ENCODE measurements at places on chromosomes 7 and 10. TPM values are rescaled to one million over a fixed set of nuclear protein-coding genes. Genes with fewer than 3 reads are reported as not detected.

CDK1 gene
- 3.1 TPM for total RNA-seq

CRYGN gene
- 0.84 TPM for total RNA-seq

AZGP1 gene
- 0.63 TPM for total RNA-seq

CDC14C gene
- total RNA-seq, result not detected

ZNF518A gene
- 18.7 TPM for total RNA-seq

ADAMTS14 gene
- total RNA-seq, result 0.62 TPM

TUBB8 gene
- not detected for total RNA-seq

PNLIPRP2 gene
- total RNA-seq, result not detected

AEBP1 gene
- 856 TPM for total RNA-seq

SYT15B gene
- total RNA-seq, result 15.9 TPM

HHEX gene
- total RNA-seq, result 11.5 TPM

FAM25C gene
- not detected for total RNA-seq

SLC39A12 gene
- 0.32 TPM for total RNA-seq

DNA sequence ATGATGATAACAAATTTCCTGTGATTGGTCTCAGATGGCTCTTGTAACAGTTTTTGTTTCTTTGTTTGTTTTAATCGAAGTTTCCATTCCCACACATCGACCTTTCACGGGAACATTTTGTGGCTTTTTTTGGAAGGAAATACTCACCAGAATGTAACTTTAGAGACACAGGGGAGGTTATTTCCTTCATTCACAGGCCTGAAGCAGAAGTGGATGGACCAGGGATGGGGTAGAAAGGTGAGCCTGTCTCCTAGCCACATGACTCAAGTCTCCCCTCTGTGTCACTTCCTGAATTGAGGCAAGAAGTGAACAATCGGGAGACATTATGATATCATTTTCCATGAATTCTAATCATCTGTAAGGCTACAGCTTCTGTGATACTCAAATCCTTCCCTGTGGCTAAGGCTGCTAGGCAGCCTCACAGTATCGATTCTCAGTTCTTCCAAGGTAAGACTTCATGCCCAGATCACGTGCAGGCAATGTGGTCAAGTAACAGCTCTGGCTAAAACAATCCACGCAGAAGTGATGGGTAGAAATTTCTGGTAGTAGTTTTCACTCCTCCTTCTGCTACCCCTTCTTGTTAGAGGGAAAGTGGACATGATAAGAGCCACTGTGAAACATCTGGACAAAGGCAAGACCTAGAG lies 203.9 kb upstream of the NEBL start:
- no peak for DNase-seq

DNA sequence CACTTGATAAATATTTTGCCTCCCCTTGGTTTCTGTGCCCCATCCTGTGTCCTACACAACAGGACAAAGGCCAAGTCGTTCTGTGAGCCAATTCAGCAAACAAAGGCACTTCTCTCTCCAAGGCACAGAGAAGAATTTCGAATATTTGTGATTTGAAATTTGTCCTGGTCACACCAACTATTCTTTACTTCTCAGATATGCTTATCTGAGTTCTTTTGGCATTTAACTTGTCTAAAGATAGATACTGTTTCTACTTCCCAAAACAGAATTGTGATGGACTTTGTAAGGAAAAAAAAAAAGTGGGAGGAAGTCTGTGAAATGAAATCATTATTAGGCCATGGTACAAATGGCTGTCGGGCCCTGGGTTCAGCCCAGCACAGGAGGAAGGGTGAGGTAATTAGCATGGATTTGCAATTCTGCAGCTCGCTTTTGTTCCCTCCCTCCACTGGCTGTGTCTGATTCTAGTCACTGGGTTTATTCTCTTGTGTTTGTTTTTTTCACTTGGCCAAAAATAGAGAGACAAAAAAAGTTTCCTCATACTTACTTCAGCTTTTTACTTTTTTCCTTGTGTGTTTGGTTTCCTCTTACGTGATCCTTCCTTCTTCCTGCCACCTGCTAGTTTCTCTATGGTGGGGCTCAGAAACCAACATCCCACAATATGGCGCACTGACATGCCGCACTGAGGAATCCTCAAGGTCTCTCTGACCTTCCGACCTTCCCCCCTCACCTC lies 108.2 kb upstream of the MKLN1 start:
- peak; percentile 81 for DNase-seq

- DNase-seq, result no peak
Observed at GRCh38 chr10:83541046-83541445, 598.3 kb upstream of the GHITM start.

- no peak for DNase-seq
Observed at GRCh38 chr7:24959735-24960485, 20.1 kb downstream of the OSBPL3 start.

DNA sequence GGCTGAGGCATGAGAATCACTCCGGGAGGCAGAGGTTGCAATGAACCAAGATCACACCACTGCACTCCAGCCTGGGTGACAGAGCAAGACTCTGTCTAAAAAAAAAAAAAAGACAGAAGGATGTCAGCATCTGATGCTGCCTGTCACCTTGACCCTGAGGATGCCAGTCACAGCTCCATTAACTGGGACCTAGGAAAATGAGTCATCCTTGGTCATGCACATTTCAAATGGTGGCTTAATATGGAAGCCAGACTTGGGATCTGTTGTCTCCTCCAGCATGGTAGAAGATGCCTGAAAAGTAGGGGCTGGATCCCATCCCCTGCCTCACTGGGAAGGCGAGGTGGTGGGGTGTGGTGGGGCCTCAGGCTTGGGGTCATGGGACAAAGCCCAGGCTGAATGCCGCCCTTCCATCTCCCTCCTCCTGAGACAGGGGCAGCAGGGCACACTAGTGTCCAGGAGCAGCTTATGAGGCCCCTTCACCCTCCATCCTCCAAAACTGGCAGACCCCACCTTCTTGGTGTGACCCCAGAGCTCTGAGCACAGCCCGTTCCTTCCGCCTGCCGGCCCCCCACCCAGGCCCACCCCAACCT lies 1.3 kb downstream of the NOS3 start:
- no peak for DNase-seq

GRCh38 chr10:3897156-3897555 lies 112.1 kb upstream of the KLF6 start:
- DNase-seq, result no peak

- no peak for DNase-seq
Observed at GRCh38 chr7:41699516-41699915, 3.4 kb downstream of the INHBA start.

GRCh38 chr7:155583636-155584035 lies 37.3 kb upstream of the CNPY1 start:
- no peak for DNase-seq

DNA sequence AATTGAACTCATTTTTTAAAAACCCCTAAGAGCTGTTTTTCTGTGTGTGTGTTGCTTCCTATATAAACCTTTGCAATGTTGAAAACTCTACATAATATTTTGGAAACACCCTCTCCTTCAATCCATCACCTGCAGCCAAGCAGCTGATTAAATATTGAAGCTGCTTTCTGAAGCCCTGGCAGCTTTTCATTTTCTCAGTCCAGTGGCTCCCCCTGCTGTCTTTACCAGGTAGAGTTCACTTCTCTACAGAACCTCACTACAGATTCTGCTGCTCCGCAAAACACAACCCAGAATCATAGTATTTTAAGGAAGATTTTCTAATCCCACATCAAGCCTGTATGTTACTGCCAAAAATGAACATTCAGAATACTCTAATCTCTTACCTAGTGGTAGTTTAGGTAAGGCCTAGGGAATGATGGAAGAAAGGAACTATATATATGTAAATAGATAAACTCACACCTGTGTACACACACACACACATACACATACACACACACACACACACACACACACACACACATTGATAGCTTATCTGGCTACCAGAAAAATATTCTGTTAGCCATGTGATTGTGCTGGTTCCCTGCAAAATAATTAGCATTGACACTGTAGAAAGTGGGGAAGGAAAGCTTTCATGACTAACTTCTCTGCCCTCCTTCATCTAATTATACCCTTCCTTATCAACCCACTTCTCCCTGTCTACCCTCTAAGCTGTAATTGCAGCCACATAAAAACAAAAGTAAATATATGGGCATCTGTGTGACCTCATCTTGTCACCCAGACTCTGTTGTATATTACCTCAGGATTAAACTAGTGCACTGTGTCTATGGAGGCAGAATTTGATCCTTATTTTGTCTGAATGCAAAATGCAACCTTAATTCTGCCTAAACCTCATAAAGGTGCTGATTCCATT lies 229.5 kb upstream of the FZD1 start:
- DNase-seq, result peak; percentile 42

GRCh38 chr10:17216217-17216900 lies 11.7 kb upstream of the VIM start:
- DNase-seq, result no peak

DNA sequence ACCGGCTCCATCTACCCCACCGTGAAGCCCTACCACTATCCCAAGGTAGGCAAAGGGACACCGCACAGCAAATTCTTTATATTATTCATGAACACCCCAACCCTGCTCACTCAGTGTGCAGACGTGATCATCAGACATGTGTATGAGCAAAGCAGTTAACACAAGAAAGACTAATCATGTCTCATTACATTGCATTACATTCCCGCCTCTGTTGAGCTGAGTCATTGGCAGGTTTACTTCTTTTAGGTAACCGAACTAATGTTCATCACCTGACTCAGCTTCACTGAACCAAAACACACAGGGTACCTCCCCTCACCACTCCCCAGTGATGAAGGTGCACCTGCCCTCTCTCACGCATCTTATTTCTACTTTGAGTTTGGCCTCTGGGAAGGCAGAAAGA lies 233.4 kb downstream of the PAXIP1 start:
- DNase-seq, result no peak

DNA sequence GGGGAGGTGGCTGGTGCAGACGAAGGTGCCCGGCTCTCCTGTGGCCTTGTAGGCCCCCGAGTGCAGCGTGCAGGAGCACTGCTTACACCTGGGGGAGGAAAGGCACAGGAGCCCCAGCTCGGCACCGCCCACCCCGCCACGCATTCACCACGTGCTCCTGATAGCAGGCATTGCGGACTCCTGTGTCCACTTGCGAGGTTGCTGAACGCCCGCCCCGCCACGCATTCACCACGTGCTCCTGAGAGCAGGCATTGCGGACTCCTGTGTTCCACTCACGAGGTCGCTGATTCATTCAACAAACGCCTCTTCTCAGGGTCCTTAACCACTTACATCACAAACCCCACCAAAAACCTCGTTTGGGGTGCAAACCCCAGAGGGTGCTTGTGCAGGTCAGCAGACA lies 13.9 kb downstream of the MICALL2 start:
- DNase-seq, result no peak

- no peak for DNase-seq
Observed at GRCh38 chr10:131273476-131273875, 38.0 kb downstream of the TCERG1L start.

DNA sequence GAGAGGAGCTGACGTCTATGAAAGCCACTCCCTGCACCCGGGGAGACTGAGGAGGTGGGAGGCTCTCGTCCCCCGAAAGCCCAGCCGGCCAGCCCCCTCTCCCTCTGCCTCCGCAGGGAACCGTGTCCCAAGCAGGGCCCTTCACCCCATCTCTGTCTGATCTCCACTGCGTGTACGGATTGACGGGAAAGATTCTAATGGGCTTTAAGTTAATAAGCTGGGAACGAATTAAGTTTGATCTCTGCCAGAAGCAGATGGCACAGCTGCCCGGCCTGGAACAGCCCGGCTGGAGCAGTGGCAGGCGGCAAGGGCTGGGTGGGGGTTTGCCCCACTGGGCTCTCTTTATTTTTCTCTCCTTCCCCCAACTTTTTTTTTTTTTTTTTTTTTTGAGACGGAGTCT lies 6.1 kb upstream of the SLC29A4 start:
- no peak for DNase-seq

DNA sequence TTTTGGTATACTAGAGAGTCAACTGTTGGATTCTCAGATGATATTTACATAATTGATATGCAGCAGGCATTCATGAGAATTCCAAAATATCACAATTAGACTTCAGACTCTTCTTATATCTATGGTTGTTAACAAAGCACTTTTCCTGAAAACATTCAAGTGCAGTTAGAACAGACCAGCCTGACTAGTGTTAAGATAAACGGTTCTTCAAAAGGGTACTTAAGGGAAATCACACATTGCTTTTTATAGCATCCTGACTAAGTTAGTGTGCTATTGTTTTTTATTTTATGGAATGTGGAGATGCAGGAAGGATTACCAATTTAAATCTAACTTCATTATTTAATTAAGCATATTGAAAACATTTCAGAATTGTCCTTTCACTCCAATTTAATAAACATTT lies 405.1 kb downstream of the PLXDC2 start:
- DNase-seq, result no peak

DNA sequence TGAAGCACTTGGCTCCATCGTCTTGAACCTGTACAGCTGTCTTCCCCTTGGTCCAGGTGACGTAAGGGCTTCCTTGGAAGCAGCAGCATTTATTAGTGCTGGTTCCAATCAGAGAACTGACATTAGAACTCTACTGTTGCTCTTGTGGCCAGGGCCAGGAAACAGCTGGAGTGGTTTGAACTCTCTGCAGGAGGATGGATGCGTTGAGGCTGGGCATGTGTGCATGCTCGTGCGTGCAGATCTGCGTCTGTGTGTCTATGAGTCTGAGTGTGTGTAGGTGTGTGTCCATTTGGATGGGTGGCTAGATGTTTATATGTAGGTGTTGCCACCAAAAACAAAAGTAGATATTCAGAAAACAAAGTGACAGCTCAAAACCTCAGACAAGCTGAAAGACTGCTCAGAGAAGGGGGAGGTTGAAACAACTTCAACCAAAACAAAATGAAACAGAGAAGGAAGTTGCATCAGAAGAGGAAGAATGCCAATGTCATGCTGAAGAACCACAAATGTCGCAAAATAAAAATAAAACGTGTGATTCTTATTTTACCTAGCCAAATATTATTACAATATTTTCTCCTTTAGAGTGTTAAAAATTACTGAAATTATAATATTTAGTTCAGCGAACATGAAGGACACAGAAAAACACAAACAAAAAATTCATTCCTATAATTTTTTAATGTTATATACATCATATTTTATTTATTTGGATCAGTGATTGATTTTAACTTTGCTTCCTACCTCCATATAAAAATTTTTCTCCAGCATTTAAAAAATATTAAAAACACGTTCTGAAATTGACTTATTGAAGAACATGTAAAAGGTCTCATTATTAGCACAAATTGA lies 96.1 kb upstream of the MKLN1 start:
- no peak for DNase-seq

DNA sequence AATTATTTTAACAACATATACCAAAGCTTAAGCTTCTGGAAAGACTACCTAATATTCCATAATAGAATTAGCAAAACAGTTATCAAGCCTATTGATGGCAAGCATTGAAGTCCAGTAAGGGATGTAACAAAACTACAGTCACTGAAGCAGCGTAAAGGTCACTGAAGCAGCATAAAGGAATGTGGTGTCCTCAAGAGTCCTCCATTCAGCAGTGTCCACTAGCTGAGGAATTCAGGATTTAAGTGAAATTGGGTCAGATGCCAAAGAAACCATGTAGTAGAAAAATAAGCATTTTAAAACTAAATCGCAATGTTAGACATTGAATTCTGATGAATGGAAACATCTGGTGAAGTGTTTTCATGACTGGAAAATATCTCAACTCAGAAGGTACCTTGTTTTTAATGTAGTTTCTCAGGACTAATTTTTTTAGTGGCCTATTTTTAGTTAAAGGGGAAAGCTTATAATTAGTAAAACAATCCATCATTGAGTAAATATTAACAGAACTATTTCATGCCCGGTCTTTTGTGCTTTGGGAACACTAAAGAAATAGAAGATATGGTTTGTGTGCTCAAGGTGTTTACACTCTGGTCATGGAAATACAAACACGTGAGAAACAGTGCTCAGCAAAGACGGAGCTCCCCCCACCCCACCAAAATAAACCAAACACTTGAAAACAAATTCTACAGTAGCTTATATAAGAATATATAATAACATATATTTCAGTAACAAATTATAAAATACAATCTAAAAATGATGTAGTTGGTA lies 121.4 kb downstream of the CDK14 start:
- no peak for DNase-seq

GRCh38 chr10:19656420-19657042 lies 159.7 kb upstream of the PLXDC2 start:
- DNase-seq, result no peak
